Left cardiac atrium (tissue), 4 donors: ENCODE measurements at places on chromosomes 12 and 14. TPM values are rescaled to one million over a fixed set of nuclear protein-coding genes. Genes with fewer than 3 reads are reported as not detected.
A peak's percentile ranks its signal among the peaks of the same experiment; 100 is the strongest.

Gene POTEG
- not detected for total RNA-seq

Gene NPFF
- not detected for total RNA-seq

DNA sequence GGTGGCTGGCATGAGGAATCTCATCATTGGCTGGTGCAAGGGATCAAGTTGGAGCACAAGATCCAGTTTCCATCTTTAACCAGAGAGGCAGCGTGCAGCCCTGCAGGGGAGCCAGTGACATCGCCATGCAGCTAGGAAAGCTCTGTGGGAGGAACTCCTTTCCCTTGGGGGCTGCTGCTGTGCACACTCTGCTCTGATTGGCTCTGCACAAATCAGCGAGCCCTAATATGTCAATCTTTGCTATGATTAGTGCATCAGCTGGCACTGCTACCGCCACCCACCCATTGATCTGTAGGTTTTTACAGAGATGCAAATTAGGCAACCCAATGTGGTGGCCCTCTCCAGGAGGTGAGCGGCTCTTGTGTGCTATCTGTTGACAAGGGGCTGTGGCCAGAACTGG is 262.6 kb downstream of the PCNX1 start:
- DNase-seq = no peak

DNA sequence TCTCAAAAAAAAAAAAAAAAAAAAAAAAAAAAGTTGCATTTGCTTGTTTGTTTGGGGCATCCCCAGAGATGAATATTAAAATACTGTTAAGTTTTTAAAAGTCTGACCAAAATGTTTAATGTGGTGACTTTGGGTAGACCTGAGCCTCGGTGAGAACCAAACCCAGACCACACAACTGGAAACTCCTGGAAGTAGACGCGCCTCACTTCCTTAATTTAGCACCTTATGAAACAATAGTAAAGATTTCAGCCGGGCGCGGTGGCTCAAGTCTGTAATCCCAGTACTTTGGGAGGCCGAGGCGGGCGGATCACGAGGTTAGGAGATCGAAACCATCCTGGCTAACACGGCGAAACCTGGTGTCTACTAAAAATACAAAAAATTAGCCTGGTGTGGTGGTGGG is 9.3 kb downstream of the NFKBIA start:
- DNase-seq = no peak

DNA sequence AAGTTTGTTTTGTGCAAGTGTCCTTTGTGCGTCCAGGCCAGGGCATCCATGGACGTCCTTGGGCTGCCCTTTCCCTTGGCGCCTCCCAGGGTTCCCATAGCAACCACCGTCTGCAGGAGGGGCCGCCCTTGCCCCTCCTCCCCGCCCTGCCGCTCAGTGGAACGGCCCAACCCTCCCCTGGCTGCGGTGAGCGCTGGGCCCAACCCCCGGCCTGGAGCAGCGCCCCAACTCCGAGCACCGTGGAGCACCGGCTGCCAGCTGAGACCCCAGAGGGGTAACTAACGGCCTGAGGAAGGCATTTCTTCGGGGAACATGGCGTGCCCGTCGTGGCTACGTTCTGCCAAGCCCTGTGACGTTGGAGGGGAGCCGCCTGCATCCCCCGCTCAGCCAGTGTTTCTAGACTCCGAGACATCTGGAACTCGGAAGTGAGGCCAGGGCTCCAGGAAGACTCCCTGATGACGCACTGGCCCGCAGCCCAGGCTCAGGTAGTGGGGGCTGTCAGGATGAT is 5.3 kb upstream of the ACACB start:
- DNase-seq = peak; percentile 95

Gene HAL
- total RNA-seq = 0.27 TPM

GRCh38 chr14:32028599-32028998 is 48.5 kb upstream of the ARHGAP5 start:
- DNase-seq = no peak

Gene MEG3
- total RNA-seq = 26.3 TPM

Gene SRSF5
- 173 TPM for total RNA-seq

DNA sequence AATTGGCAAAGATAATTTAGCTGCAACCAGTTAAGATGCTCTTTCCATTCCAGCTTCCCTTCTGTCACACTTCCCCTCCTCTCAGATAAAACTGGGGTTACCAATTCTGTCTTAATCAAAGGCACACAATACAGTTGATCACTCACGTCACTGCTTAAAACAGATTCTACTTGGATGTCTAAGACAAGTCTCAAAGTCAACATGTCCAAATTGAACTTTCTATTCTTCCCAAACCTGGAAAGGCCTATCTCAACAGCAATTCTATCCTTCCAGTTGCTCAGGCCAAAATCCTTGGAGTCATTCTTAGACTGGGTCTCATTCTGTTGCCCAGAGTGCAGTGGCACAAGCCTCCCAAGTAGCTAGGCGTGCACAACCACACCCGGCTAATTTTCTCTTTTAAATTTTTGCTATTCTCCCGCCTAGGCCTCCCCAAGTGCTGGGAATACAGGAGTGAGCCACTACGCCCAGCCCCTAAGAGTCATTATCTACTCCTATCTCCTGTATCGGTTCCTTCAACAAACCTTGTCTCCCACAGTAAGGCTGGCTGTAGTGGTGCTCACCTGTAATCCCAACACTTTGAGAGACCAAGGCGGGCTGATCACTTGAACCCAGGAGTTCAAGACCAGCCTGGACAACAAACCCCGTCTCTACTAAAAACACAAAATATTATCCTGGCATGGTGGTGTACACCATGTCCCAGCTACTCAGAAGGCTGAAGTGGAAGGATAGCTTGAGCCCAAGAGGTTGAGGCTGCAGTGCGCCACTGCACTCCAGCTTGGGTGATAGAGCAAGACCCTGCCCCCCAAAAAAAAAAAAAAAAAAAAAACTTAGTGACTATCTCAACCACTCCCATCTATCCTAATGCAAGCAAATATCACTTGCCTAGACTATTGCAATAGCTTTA is 4.7 kb downstream of the RPS29 start:
- no peak for DNase-seq

GRCh38 chr14:70096866-70097265 is 91.9 kb downstream of the SLC8A3 start:
- DNase-seq = no peak

GRCh38 chr14:47392326-47392725 is 283.1 kb downstream of the MDGA2 start:
- DNase-seq = no peak

- no peak for DNase-seq
Measured at GRCh38 chr12:93090731-93091172, 161.7 kb upstream of the EEA1 start.

DNA sequence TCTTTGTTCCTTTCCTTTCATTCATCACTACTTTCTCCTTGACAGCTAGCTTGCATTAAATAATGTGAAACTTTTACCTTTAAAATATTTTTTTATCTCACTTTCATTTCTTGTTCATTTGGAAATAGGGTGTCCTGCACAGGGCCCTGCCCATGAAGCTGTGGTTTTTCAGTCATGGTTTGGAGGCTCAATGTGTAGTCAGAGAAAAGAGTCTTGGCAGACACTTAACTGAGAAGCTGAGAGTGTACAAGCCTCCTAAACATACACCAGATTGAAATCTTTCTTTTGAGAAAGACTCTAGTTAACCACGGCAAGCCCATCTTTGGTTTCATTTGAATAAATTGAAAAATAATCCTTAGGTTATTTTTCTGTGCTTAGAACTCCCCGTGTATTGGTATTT is 74.2 kb downstream of the KICS2 start:
- no peak for DNase-seq

- DNase-seq = no peak
Measured at GRCh38 chr14:23186913-23187654, 3.6 kb upstream of the SLC7A8 start.

DNA sequence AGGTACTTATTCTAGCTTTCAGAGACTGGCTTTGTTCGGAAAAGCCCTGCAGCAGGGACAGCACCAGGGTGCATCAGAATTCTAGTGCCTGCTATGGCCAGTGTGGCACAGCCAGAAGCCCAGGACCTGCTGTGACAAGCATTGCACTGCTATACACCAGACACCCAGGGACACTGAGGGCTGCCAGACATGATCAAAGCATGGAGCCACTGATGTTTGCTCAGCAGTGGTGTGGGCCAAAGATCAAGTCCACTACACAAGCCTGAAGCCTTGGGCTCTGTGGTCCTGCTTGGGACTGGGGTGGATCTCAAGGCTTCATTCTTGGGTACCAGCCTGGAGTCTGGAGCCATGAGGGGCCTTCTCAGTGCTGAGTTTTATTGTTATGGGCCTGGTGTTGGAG is 36.1 kb upstream of the CDKN3 start:
- no peak for DNase-seq

DNA sequence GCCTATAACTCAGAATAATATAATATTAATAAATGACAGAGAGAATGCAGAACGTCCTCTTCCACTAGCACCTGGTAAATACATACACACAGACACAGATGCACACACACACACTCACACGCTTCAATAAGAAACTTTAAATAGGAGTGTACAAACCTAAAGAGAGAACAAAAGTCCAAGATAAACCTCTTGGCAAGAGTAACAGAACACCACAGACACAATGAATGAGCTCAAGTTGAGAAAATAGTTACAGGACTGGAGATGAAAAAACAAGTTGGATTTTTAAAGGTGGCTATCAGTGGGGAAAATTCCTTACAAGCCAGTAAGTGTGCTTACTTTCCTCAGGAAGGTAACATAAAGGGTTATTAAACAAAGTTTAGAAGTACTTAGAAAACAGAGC is 35.2 kb downstream of the CRY1 start:
- no peak for DNase-seq

- no peak for DNase-seq
Measured at GRCh38 chr14:57831981-57832380, 33.9 kb downstream of the SLC35F4 start.

DNA sequence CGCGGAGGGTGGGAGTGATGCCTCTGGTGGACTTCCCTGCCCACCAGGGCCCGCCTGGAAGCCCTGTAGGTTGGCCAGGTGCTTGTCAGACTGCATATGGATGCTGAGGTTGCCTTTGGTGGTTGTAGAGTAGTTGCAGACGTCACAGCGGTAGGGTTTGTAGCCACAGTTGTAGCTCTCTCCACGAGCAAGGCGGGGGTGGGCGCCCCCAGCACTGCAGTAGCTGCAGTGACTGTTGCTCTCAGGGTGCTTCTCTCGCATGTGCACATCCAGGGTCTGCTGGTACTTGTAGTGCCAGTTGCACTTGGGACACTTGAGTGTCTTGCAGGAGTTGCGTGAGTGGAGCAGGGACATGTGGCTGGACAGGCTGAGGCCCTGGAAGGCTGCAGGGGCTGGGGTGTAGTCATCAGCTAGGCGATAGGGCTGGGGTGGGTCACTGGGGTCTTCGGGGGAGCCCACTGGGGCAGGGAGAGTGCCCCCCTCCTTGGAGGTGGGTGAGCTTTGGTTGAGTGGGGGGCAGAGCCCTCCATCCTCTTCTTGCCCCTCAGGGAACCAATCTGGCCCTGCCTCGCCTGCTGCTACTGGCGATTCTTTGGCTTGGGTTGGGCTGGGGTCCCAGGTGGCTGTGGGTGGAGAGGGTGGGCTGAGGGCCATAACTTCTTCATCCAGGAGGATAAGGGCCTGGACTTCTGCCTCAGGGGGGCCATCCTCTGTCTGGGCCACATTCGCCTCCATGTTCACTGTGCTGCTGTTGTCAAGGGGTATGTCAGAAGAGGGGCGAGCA is 17.7 kb downstream of the ZFHX2 start:
- no peak for DNase-seq

Gene STYK1
- total RNA-seq = 0.12 TPM

GRCh38 chr12:6753772-6754356 is 923 bp upstream of the MLF2 start:
- DNase-seq = no peak
